ENCODE measurements at places on chromosomes 3 and 15. TPM values are rescaled to one million over a fixed set of nuclear protein-coding genes. Genes with fewer than 3 reads are reported as not detected.

GRCh38 chr15:64944961-64945360 is 33.3 kb downstream of the ANKDD1A start:
- peak; percentile 8 for DNase-seq
- no peaks in the 10 kb centered on the region for H3K4me1 ChIP-seq
- H3K4me3 ChIP-seq: no peak overlapping the region
- H3K27ac ChIP-seq: no peak overlapping the region
- peaks cover 2% of the 10 kb centered on the region for H3K36me3 ChIP-seq
- no peaks in the 10 kb centered on the region for H3K27me3 ChIP-seq

Gene ERC2
- total RNA-seq: 0.78 TPM

DNA sequence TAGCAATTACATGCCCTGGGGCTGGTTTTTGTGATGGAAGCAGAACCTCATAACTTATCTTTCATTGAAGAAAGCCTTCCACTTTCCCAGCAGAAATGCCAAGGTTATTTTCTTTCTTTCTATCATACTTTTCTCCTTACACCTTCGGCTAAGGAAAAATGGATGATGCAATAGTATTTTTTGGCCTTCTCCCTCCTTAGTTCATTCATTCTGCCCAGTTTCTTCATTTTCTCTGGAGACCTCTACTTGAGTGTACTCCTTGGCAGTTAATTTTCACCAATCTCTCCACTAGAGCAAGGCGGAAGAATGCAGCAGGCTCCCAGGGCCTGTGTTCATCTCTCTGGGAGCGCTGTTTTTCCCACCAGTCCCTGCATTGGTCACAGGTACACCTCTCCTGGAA is 7.6 kb upstream of the P2RY1 start:
- no peaks in the 10 kb centered on the region for H3K36me3 ChIP-seq
- no peak for DNase-seq
- peaks cover 36% of the 10 kb centered on the region for H3K27me3 ChIP-seq
- no peak overlapping the region for H3K27ac ChIP-seq
- H3K4me1 ChIP-seq: no peaks in the 10 kb centered on the region

- DNase-seq: no peak
- no peaks in the 10 kb centered on the region for H3K27me3 ChIP-seq
- no peaks in the 10 kb centered on the region for H3K36me3 ChIP-seq
- H3K27ac ChIP-seq: no peak overlapping the region
Observed at GRCh38 chr15:93232845-93233244, 143.8 kb upstream of the RGMA start.

Gene MRPS11
- total RNA-seq: 41.9 TPM

Gene SPSB4
- 3.3 TPM for total RNA-seq

Gene TFRC
- 84.6 TPM for total RNA-seq

Gene CLDN18
- total RNA-seq: not detected
